ENCODE measurements at places on chromosomes 7 and 10. TPM values are rescaled to one million over a fixed set of nuclear protein-coding genes. Genes with fewer than 3 reads are reported as not detected.

Gene AQP1
- total RNA-seq = 0.19 TPM

Gene ANKRD30A
- not detected for total RNA-seq

Gene GLCCI1
- total RNA-seq = 34.3 TPM

Gene SH2B2
- 1.3 TPM for total RNA-seq

Gene MYL10
- not detected for total RNA-seq

Gene CCL24
- not detected for total RNA-seq

Gene CCL26
- total RNA-seq = not detected

Gene SEPHS1
- total RNA-seq = 34.6 TPM

Gene SLC29A4
- 0.32 TPM for total RNA-seq

Gene EN2
- total RNA-seq = not detected

Gene SPDYE18
- total RNA-seq = 2.1 TPM

Gene GLRX3
- 34.5 TPM for total RNA-seq

Gene LIPM
- not detected for total RNA-seq

Gene FAM107B
- total RNA-seq = 214 TPM

Gene PLXNA4
- total RNA-seq = 8.3 TPM

Gene SRRM3
- total RNA-seq = not detected

Gene IQUB
- 0.09 TPM for total RNA-seq

Gene AIFM2
- total RNA-seq = 5.8 TPM

Gene UCN3
- not detected for total RNA-seq

Gene BMPER
- total RNA-seq = not detected

Gene TAS2R41
- total RNA-seq = 1.0 TPM

Gene SMC3
- 42.0 TPM for total RNA-seq

Gene ANKRD26
- total RNA-seq = 13.0 TPM

Gene PPRC1
- total RNA-seq = 55.1 TPM

Gene TMEM176B
- total RNA-seq = 0.92 TPM

Gene TIAL1
- total RNA-seq = 147 TPM

Gene NUTM2A
- 1.1 TPM for total RNA-seq

Gene SLC39A12
- not detected for total RNA-seq

Gene DOCK1
- 0.53 TPM for total RNA-seq

Gene TDRD1
- 0.12 TPM for total RNA-seq

Gene ELN
- total RNA-seq = 0.44 TPM

Gene ANKRD1
- total RNA-seq = not detected

Gene BICC1
- total RNA-seq = not detected

Gene PLCE1
- total RNA-seq = 0.03 TPM

Gene FXYD4
- total RNA-seq = not detected

Gene ELMO1
- total RNA-seq = 101 TPM

Gene SLC16A12
- total RNA-seq = not detected

Gene EBLN1
- not detected for total RNA-seq

Gene PIK3CG
- total RNA-seq = 28.3 TPM

Gene SCART1
- 12.1 TPM for total RNA-seq

Gene SYT15
- 1.3 TPM for total RNA-seq

Gene TMEM273
- 22.9 TPM for total RNA-seq

Gene FKBP9
- total RNA-seq = 1.1 TPM

Gene ATRNL1
- 0.20 TPM for total RNA-seq

Gene HTR5A
- not detected for total RNA-seq

Gene GLI3
- total RNA-seq = 0.41 TPM

Gene TMEM209
- total RNA-seq = 21.4 TPM

Gene SNX8
- total RNA-seq = 8.4 TPM

Gene ARF5
- 93.9 TPM for total RNA-seq

Gene SLC37A3
- 47.5 TPM for total RNA-seq

Gene PNLIPRP3
- total RNA-seq = not detected

Gene NKX2-3
- total RNA-seq = not detected

Gene PRKG1
- total RNA-seq = 0.20 TPM

Gene NPS
- not detected for total RNA-seq

Gene DYNC1I1
- not detected for total RNA-seq

Gene CDC14C
- not detected for total RNA-seq

Gene NUTM2E
- total RNA-seq = 0.70 TPM

Gene CLEC2L
- total RNA-seq = not detected

Gene HOXA11
- total RNA-seq = not detected

Measured in T-cell (primary cell).